ENCODE measurements at places on chromosomes 7 and 10. TPM values are rescaled to one million over a fixed set of nuclear protein-coding genes. Genes with fewer than 3 reads are reported as not detected.

SPDYE2B gene
- total RNA-seq, result not detected

BEND7 gene
- not detected for total RNA-seq

BMPR1A gene
- 9.8 TPM for total RNA-seq

CC2D2B gene
- total RNA-seq, result 0.34 TPM

ATP6V0A4 gene
- total RNA-seq, result not detected

DNA sequence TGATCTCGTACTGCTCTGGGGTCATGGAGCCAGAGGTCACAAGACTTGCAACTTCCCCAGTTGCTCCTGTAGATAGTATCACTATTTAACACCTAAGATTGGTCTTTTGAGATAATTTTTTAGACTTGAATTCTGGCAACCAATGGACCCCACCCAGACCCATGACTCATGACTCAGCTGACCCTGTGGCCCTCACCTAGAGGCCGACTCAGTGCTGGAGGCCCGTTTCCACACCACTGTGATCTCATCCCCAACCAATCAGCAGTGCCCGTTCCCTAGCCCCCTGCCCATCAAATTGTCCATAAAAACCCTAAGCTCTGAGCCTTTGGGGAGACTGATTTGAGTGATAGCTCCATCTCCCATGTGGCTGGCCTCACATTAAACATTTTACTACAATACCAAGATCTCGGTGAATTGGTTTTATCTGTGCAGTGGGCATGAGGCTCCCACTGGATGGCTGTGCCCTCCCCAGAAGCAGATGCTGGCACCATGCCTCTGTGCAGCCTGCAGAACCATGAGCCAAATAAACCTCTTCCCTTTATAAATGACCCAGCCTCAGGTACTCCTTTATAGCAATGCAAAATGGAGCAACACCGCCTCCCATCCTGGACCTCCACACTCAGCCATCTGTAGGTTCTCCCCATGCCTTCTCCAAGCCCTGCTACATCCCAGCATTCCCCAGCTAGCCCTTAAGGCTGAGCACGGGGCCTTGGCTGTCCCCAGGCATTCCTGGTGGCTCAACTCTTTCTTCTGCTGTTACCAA is 98.8 kb downstream of the PRKAG2 start:
- H3K4me1 ChIP-seq, result peaks cover 7% of the 10 kb centered on the region
- H3K36me3 ChIP-seq, result no peaks in the 10 kb centered on the region
- no peak for DNase-seq
- H3K27ac ChIP-seq, result no peak overlapping the region
- H3K27me3 ChIP-seq, result no peaks in the 10 kb centered on the region
- no peak overlapping the region for H3K4me3 ChIP-seq

DNA sequence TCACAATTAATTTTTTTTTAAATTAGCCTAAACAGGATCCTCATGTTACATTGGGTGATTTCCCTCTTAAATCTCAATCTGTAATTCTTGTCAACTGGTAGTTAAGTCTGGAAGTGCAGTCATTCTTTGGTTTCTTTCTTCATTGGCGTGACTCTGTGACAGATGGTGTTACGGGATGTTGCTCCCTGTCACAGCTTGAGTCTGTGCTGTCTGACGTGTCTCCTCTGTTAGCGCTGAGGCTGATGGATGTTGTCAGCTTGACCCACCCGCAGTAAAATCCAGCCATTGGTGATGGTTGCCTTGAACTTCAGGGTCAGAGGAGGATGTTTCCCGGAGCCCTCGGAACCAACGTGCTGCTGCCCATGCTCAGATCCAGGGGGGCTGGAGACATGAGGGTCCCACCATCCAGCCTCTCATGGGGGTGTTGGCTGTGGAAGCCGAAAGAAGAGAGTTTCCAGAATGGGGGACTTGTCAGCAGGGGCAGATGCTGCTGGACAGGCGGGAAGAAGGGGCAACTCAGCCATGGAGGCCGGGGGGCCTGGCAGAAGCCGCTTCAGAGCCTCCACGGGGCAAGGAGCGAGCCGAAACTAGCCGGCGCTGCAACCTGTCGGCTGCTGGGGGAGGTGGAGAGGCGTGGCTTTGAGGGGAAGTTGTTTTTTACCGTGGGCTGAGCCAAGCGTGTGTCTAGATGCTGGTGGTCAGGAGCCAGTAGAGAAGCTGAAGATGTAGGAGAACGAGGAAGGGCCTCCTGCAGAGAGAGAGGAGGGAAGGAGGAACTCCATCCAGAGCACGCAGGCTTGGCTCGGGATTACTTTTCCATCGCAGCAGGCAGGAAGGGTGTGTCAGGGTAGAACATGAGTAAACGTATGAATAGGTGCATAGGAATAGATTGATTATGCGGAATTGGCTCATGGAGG is 3.5 kb downstream of the SUN1 start:
- H3K4me3 ChIP-seq, result no peak overlapping the region
- H3K4me1 ChIP-seq, result peaks cover 36% of the 10 kb centered on the region
- peaks cover 16% of the 10 kb centered on the region for H3K36me3 ChIP-seq
- H3K27ac ChIP-seq, result no peak overlapping the region

DNA sequence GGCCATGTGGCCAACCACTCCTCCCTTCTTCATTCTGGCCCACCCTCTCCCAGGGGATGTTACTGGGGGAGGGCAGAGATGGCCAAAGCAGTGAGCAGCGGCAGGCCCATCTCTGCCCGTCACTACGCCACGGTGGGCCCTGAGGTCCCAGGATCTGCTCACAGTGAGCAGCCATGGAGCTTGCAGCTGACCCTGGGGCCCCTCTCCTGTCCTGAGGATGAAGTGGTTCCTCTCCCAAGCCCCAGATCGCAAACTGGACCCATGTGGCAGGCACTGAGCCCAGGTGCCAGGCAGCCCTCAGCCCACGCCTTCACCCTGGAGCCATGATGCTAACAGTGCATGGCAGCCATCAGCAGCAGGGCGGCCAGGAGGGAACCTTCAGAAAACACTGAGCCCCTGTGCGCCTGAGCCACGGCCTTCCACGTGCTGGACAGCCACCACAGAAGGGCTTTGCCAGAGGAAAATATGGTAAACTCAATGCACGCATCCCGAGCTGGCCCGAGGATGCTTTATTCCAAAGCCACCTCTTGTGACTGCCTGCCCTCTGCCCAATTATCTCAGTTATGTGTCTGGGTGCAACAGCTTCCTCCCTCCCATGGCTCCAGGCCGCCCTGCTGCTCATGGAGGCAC is 485.7 kb downstream of the PTPRN2 start:
- H3K4me1 ChIP-seq, result no peaks in the 10 kb centered on the region
- no peaks in the 10 kb centered on the region for H3K27me3 ChIP-seq
- H3K27ac ChIP-seq, result no peak overlapping the region
- H3K4me3 ChIP-seq, result no peak overlapping the region
- no peaks in the 10 kb centered on the region for H3K36me3 ChIP-seq
- no peak for DNase-seq

DNA sequence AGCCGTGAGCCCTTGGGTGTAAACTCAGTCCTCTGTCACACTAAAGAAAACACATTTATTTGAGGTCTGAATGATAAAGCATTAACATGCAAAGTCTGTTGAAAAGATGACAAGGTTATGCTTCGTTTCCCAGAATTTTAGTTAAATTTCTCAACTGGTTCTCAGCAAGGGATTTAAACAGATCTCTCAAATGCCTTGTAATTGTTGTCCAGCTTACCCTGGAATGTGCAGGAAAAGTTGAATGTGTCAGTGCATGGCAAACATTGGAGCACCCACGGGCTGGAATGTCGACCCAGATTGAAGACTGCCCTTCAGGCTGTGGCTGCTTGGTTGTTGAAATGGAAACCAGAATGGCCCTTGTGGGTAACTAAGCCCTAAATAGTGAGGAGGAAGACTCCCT is 191.8 kb downstream of the TRIL start:
- no peaks in the 10 kb centered on the region for H3K36me3 ChIP-seq
- H3K4me1 ChIP-seq, result no peaks in the 10 kb centered on the region
- peaks cover 4% of the 10 kb centered on the region for H3K27me3 ChIP-seq
- H3K27ac ChIP-seq, result no peak overlapping the region
- DNase-seq, result no peak
- no peak overlapping the region for H3K4me3 ChIP-seq

- no peak for DNase-seq
- H3K36me3 ChIP-seq, result no peaks in the 10 kb centered on the region
- peaks cover 6% of the 10 kb centered on the region for H3K4me1 ChIP-seq
- peaks cover 24% of the 10 kb centered on the region for H3K27me3 ChIP-seq
- no peak overlapping the region for H3K27ac ChIP-seq
Measured at GRCh38 chr7:22267930-22268615, 88.9 kb downstream of the RAPGEF5 start.

GRCh38 chr10:89182894-89183293 is 24.2 kb downstream of the CH25H start:
- no peak for DNase-seq
- H3K4me1 ChIP-seq, result peaks cover 3% of the 10 kb centered on the region
- H3K4me3 ChIP-seq, result no peak overlapping the region
- H3K27me3 ChIP-seq, result peaks cover 21% of the 10 kb centered on the region
- no peaks in the 10 kb centered on the region for H3K36me3 ChIP-seq

DNA sequence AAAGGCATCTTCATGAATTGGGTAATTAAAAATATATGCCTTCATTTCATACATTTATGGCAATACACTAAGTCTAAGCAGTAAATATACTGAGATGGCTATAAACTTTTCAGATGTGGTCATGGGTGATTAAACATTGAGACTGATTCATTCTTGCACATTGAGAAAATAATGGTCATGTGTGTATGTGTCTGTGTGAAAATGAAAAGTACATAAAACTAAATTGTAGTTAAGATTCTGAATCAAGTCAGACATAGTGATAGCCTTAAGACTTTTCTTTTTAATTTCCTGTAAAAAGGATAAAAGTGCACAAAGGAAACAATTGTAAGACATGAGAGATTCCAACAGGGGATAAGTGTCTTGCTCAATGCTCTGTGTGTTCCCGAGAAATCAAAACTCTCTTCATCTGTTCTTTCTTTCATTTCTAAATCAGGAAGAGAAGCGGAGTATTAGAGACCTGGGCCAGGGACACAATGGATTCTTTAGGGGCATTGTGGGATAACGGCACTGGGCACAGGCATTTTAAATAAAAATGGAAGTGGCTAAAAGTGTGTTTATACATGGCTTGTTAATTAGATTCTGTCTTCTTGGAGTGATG is 69.8 kb upstream of the AGR3 start:
- H3K27ac ChIP-seq, result no peak overlapping the region
- H3K27me3 ChIP-seq, result peaks cover 2% of the 10 kb centered on the region
- peaks cover 6% of the 10 kb centered on the region for H3K36me3 ChIP-seq
- H3K4me3 ChIP-seq, result no peak overlapping the region
- DNase-seq, result no peak

- no peaks in the 10 kb centered on the region for H3K27me3 ChIP-seq
- H3K27ac ChIP-seq, result no peak overlapping the region
- no peak overlapping the region for H3K4me3 ChIP-seq
Measured at GRCh38 chr7:44393238-44394111, 68.1 kb upstream of the CAMK2B start.

- H3K27ac ChIP-seq, result no peak overlapping the region
- no peaks in the 10 kb centered on the region for H3K36me3 ChIP-seq
- H3K4me3 ChIP-seq, result no peak overlapping the region
- H3K4me1 ChIP-seq, result peaks cover 5% of the 10 kb centered on the region
Measured at GRCh38 chr10:118541718-118542117, 53.7 kb downstream of the PRLHR start.

- DNase-seq, result no peak
- no peaks in the 10 kb centered on the region for H3K27me3 ChIP-seq
- no peaks in the 10 kb centered on the region for H3K36me3 ChIP-seq
Measured at GRCh38 chr7:141915565-141915964, 634 bp upstream of the OR9A4 start.

- H3K4me3 ChIP-seq, result no peak overlapping the region
- H3K4me1 ChIP-seq, result no peaks in the 10 kb centered on the region
- no peaks in the 10 kb centered on the region for H3K27me3 ChIP-seq
- no peak for DNase-seq
- no peak overlapping the region for H3K27ac ChIP-seq
Measured at GRCh38 chr7:43742692-43743091, 13.4 kb upstream of the COA1 start.

GRCh38 chr7:19375976-19376375 is 230.8 kb upstream of the FERD3L start:
- H3K27me3 ChIP-seq, result no peaks in the 10 kb centered on the region
- no peaks in the 10 kb centered on the region for H3K4me1 ChIP-seq
- H3K36me3 ChIP-seq, result no peaks in the 10 kb centered on the region
